Esophagus mucosa (tissue), 1 donor: ENCODE measurements at places on chromosomes 7 and 10.

DNA sequence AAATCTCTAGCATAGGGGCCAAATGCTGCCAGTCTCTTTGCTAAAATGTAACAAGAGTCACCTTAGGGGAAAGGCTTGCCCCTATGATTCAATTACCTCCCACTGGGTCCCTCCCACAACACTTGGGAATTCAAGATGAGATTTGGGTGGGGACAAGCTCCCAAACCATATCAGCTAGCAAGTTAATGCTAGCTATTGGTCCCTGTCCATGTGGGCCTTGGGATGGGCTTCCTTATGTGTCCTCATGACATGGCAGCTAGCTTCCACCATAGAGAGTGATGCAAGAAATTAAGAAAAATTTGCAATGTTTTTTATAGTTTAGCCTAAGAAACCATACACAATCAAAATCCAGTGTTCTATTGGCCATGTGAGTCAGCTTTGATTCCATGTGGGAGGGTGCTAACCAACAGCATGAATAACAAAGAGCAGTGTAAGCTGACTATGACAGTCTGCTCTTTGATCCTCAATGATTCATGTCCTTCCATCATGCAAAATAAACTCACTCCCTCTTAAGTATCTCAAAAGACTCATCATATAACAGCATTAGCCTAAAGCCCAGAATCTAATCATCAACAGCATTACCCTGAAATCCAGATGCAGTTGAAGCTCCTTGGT, 21.7 kb upstream of the ZNF365 start:
- ATAC-seq = peak; percentile 66

DNA sequence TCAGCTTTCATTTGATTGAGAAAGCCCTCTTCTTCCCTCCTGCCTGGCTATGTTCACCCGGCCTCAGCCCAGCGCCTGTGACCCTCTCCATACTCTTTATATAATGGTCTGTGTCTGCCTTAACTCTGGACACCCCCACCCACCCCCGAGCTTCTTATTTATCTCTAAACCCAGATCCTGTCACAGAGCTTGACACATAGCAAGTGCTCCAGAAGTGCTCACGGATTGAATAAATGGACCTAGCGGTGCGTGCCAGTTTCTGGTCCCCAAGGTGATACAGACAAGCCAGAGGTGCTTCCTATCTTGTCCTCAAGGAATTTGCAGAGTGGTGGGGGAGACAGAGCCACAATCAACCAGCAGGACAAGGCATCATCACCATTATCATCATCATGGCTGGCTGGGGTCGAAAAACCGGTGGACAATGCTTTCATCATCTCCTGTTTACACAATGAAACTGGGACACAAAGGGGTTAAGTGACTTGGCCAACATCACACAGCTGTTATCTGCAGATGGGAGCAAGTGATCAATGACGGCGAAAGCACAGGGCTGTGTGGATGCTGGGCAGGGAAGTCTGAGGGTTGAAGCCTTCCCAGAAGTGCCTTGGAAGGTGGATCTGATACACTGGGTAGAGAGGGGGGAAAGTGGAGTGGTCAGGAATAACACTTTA, 2.2 kb upstream of the LOXL4 start:
- ATAC-seq = no peak

GRCh38 chr7:44645254-44645653, 38.8 kb downstream of the OGDH start:
- ATAC-seq = no peak

DNA sequence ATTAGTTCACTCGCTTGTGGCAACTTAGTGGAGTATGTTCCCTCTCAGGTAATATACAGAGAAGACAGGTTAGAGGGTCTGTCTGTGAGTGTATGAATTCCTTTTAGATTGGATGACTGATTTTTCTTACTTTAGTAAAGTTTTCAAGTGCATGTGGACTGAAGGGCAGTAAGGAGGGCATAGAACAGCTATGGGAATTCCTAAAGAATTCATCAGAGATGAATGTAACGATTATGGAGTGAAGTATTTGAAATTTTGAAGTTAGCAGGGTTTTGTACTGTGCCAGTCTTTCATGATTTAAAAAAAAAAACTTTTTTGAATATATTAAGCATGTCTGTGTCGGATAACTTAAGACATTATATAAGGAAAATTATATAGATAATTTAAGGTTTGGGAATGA, 15.5 kb downstream of the MAPK8 start:
- no peak for ATAC-seq

DNA sequence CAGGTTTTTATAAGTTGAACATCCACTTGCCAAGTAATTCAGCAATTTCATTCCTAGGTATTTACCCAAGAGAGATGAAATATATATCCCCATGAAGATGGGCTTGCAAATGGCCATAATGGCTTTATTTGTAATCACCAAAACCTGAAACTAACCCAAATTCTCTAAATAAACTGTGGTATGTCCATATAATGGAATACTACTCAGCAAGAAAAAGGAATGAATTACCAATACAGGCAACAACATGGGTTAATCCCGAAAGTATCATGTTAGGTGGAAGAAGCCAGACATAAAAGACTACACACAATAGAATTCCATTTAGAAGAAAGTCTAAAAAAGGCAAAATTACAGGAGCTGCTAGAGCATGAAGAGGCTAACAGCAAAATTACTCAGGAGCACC, 101.4 kb upstream of the PPP2R2D start:
- ATAC-seq = no peak

GRCh38 chr7:51644216-51644615, 327.6 kb upstream of the COBL start:
- ATAC-seq = no peak

DNA sequence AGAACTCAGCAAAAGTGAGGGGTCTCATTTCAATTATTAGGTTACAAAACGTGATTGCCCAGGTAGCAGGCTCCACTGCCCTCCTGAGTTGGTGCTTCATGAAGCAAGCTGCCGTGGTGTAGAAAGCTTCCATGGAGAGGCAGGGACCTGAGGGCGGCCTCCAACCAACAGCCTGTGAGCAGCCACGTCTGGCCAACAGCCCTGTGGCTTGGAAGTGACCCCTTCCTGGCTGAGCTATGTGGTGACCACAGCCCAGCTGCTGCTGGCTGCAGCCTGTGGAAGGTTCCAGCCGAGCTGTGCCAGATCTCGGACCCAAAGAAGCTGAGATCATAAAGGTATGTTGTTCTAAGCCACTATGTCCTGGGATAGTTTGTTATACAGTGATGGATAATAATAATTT, 122.5 kb upstream of the KLF6 start:
- no peak for ATAC-seq

DNA sequence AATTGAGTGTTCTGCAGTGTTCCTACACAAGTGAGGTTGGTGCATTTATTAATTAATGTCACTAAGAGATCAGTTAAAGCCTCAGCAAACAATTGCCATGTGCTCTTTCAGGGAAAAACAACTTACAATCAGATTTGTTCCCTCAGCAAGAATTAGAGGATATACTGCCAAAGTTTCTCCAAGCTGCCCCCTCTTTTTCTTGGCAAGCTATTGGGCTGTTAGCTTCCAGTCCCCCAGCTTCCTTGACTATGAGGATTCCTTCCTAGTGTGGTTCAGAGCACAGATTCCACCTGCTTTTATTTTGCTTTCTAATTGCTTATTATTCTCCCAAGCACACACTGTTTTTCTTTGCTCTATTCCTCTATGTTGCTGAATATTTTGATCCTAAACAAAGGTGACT, 112.7 kb downstream of the RBM20 start:
- no peak for ATAC-seq

- no peak for ATAC-seq
These were observed 9.0 kb downstream of the OAT start for GRCh38 chr10:124409696-124410095.

DNA sequence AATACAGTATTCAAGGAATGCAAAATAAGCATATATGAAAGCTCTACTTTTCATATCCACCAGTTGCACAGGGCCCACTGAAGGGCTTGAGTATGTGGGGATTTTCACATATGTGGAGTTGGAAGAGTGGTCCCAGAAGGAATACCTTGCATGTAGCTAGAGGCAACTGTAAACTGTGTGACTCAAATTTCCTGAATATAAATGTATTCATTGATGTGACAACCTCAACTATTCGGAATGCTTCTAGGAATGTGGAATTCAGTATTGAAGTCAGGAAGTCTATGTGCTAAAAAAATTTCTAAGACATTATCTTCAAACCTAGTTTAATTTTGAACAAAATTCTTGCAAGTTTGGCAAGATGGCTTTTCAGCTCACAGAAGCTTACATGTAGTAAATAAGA, 695.5 kb upstream of the SEMA3D start:
- no peak for ATAC-seq

- ATAC-seq = no peak
These were observed 438 bp downstream of the ARID5B start for GRCh38 chr10:61901829-61902444.

DNA sequence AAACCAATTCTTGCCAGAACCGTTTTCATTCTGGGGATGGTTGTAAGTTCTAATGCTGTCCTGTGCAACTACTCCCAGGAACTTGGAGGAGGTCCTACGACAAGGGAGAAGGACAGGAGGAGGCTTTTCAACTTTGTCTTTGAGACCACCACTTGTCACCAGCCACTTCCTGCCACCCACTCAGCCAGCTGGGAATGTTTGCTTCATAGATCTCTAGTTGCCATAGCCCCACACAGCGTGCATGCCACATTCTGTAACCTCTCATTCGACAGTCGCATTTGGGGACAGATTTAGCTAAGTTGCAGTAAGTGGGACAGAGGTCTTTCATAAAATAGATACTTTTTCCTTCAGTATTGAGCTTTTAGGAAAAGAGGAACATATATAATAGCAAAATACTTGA, 78.0 kb downstream of the TAF3 start:
- no peak for ATAC-seq

DNA sequence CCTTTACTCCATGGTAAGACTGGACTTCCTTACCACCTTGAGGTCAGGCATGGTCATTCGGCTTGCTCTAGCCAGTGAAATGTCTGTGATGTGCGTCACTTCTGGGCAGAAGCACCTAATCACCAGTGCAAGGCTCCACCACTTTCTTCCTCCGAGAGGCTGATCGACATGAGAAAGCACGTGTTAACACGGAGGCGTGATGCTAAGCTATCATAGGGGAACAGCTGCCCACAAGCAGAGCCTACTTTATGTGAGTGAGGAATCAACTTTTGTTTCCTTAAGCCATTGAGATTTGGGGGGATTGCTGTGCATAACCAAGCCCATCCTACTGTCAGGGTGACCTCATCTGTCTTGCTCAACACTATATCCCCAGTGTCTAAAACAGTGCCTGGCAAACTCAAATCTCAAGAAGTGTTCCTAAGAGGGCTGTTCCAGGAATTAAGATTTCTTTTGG, 23.1 kb upstream of the SAR1A start:
- ATAC-seq = peak; percentile 44

- ATAC-seq = no peak
These were observed 77.1 kb downstream of the MAP3K8 start for GRCh38 chr10:30510932-30511700.

GRCh38 chr10:85791818-85792532, 574.6 kb downstream of the GRID1 start:
- ATAC-seq = no peak

DNA sequence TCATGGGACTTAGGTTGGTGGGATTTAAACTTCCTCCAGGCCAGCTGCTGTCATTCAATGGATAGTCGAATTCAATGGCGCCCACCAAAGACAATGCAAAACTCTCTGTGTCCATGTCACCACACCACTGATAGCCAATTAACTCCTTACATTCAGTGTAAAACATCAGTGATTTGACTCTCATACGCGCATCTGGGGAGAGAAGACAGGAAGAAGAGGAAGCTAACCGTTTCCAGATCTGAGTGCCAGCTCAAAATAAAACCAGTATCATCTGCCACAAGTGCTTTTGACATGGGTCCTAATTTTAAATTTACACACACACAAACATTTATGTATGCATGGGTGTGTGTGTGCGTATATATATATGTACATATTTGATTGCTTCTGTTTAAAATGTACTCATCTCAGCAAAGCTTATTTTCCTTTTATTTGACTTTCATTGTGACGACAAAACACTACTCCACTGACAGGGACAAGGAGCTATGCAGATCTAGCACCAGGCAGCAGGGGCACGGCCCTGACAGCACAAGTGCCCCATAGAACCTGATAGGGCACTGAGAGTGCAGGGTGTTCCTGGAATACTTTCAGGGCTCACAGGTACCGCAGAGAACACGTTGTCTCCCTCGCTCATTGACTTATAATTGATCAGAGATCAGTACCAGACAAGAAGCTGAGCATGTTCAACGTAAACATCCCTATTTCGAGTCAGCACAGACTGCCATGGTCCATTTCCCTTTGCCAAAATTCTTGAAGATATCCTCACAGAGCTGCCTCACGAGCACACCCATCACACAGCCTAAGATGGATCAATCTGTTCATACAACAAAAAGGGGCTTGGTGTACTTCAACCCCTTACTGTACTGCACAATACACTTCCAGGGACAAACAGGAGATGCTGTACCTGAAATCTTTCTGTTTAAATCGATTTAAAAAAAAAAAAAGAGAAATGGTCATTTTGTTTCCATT, 176.1 kb downstream of the COBL start:
- ATAC-seq = no peak

DNA sequence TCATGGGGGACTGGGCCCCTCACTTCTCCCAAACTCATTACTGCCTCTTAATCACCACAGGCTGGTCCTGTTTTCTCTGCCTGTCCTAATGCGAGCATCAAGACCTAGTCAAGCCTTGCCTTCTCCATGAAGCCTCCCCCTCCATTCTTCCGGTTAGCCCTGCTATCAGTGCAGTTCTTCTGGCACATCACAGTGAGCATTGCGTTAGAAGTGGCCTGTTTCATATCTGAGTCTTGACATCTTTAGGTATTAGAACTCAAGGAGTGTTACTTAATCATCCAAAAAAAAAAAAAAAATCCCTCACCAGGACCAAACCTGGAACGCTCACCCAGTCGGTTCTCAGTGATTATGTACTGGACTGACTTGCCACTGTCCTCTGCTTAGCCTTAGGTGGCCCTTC, 17.4 kb downstream of the SNX10 start:
- no peak for ATAC-seq

GRCh38 chr10:91788527-91788926, 9.7 kb upstream of the TNKS2 start:
- ATAC-seq = peak; percentile 60

GRCh38 chr7:71495828-71496227, 363.9 kb downstream of the GALNT17 start:
- no peak for ATAC-seq

GRCh38 chr10:8776926-8777622, 722.6 kb downstream of the GATA3 start:
- ATAC-seq = no peak

GRCh38 chr7:132381742-132382472, 194.4 kb downstream of the PLXNA4 start:
- no peak for ATAC-seq

- peak; percentile 63 for ATAC-seq
These were observed 39.0 kb downstream of the TET1 start for GRCh38 chr10:68598978-68599770.

DNA sequence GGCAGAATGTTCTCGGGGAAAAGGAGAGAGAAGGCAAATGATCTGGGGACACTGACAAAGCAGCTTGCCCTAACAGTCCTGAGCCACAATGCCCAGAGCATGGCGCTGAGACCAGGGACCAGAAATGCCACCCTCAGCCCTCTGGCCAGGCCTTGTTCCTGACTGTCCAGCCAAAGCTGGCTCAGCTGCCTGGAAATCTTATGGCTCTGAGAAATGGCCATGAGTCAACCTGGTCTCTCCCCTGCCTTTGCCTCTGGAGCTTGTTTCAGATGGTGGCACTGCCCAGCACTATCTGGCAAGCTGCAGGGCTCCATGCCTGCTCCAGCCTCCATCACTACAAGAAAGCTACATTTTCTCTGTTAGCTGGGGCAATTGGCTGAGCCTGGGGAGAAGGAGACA, 90.5 kb upstream of the PLXNA4 start:
- no peak for ATAC-seq

- peak; percentile 43 for ATAC-seq
These were observed 62.5 kb downstream of the MCU start for GRCh38 chr10:72754275-72755032.

GRCh38 chr10:14063531-14064285, 267.0 kb downstream of the FRMD4A start:
- ATAC-seq = no peak
